Panc1 (cell line): ENCODE measurements at places on chromosomes 5 and 9.

GRCh38 chr5:1255081-1255561 is 29.9 kb downstream of the SLC6A18 start:
- no peak for DNase-seq

DNA sequence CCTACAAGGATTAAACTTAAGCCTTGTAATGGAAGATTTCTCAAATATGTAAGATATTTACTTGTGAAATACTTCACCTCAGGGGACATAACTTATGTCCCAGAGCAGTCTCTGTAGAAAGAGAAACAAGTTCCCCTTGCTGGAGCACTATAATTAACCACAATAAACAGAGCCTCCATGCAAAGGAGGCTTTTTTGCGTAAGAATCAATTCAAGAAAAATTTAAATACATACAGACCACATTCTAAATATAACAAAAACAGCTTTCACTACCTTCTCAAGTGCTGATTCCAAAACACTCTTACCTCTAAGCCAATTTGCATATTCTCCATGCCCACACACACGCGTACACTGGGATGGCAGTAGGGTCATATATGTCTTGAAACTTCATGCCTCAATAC is 30.7 kb upstream of the CCNB1 start:
- no peak for DNase-seq

- no peak for DNase-seq
Measured at GRCh38 chr5:4740156-4740555, 400.0 kb upstream of the ADAMTS16 start.

DNA sequence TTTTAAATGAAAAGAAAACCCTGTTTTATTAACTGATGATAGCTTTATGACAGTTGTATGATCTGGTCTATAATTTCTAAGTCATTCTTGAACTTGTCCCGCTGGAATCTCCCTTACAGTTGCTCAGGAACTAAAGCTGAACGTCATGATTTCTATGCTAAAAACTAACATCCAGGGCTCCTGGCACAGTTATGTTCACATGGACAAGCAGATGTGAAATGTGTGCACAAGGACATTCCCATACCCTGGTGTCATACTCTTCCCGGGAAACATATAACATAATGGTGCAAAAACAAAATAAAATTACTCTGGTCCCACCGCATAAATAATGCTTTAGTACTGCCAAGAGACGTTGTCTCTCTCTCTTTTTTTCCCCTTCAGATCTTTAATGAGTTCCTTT is 134.9 kb downstream of the PRDM6 start:
- DNase-seq, result no peak

- DNase-seq, result no peak
Measured at GRCh38 chr9:126515873-126516505, 97.7 kb upstream of the LMX1B start.

DNA sequence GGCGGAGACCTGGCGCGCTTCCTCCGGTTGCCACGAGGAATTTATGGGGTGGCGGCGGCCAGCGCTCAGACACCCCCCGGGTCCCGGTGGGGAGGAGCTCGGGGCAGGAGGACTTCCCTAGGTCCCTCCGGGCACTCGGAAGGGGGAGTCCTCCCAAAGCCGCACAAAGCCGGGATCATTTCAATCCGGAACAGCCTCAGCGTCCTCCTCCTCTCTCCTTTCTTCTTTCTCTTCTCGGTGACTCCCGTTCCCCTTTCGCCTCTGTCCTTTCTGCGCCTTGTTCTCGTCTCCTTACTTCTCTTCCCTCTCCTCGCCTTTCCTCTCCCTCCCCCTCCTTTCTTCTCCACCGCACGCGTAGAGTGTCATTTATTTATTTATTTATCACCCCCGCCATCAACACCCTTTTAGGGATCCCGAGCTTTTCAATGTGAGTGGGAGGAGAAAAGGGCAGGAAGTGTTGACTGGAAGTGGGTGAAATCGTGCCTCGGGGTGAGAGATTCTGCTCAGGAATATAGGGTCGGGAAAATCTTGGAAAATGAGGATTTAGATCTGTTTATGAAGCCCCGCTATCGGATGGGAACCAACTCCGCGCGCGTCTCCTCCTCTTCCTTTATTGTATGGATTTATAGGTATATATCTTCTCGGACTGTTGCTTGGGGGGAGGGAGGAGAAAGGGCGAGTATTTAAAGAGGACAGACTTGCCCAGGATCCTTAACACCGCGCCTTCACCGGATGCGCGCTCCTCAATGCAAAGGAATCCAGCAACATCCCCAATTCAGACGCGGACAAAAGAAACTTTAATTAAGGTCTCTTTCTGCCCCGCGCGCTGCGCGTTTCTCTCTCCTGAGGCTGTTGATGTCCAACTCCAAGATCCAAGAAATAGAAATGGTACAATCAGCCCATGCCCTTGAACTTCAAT is 2.0 kb upstream of the ZNF462 start:
- DNase-seq, result no peak

GRCh38 chr9:133078486-133078885 is 16.7 kb downstream of the CEL start:
- DNase-seq, result no peak

GRCh38 chr5:83741571-83741970 is 20.9 kb upstream of the HAPLN1 start:
- no peak for DNase-seq

DNA sequence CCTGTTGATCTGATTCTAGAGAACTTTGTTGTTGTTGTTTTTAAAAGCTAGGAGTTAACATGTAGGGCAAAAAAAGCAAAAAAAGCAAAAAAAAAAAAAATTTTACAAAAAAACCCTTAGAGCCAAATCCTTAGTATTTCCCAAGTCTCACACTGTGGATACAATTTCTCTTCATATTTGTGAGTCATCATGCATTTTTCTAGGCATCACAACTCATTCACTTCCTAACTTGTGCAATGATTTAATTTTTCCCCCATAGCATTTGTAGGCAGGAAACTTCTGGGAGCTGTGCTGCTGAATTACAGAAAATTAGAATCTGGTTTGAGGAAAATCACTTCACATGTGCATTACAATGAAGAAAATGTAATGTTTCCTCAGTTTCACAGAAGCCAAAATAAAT is 91.9 kb downstream of the MARCHF3 start:
- DNase-seq, result no peak

DNA sequence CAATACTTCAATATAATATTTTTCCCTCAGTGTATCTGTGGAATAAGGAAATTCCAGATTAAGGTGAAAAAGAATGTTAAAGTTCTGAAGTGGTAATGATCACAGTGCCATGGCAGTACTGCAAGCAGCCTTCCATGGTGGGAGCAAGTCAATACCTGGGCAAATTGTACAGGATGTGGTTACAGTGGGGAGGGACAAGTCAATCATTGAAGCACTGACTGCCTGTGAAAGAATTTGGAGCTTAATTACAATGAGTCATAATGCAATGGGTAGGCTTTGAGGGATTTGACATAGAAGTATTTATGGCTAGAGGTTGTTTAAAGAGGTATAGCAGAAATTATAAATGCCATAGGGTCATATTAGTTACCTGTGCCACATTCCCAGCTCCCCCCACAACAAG is 786.5 kb upstream of the ACO1 start:
- DNase-seq, result no peak

DNA sequence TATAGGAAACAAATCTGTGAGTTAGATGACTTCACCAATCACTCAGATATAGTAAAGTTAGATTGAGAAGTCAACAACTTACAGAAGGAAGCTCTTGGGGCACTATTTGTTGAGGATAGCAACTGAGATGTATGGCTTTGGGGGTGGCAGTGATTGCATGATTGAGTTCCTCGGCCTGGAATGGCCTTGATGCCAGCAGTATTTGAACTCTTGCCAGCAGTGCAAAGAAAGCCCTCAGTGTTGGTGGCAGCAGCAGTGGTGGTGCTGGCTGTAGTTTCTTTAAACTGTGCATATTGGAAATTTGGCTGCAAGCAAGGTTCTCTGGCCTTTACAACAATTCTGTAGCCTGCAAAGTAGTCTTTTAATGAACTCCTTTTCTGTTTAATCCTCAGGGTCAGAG is 41.4 kb upstream of the PJA2 start:
- no peak for DNase-seq

DNA sequence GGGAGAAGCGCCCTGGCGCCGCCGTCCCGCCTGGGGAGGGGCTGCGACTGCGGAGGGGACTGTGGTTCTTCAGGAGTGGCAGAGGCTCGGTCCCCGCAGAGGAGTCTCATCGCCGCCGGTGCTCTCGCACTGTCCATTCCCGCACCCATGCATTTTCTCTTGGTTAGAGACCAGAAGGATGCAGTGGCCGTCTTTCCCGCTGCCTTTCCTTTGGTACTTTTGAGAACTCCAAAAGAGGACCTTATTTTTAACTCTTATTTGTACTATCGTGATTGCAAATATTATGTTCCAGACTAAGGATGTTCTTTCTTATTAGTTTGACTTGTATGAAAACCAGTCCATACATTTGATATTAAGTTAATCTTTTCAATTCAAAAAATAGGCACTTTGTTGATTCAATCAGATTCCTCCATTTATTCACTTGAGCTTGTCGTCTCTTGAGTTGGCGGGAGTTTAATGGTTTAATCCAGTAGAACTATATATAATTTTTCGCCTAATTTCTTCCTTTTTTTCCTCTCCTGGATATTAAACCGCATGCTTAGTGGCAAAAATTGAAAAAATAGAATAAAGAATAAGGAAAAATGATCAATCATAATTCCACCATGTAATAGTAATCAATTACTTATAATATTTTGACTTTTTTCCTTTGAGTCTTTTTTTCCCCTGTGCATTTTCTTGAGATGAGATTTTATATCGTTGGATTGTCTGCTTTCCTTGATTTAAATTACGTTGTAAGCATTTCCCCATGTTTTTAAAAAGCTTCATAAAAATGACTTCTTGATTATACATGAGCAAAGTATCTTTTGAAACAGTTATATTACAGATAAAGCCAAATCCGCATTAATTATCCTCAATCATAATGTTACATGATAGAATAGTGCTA is 861 bp downstream of the ZFYVE16 start:
- DNase-seq, result no peak

DNA sequence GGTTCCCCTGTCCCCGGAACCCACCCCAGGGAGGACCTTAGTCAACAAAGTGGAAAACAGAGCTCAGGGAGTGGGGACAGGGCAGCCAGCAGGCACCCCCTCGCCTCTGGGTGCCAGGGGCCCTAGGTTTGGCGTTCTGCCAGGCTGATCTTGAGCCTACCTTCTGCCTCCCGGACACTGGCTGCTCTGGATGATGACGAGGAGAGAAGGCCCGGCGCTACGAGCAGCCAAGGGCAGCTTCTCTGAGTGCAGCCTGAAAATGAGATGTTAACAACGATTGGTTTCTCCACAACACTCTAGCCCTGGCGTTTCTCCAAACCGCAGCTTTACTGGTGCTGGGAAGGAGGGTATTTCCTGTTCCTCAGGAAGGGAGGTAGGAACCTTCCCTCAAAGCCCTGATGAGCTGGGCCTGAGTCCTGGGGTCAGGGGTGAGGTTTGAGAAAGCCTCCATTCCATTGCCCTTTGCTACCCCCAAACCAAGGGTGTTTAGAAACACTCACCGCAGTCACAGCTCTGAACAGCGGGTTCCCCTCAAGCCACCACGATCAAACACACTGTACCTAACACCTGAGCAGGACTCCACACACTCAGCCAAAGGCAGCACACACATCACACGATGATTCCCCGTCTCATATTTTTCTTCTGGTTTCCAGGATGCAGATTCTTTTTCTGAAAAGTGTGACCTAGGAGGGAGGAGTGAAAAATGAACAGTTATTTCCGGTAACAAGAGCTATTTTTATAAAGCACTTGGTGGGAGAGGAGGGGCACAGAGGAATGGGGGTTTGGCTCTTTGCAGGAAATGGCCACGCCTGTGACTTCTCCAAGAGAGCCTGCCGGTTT is at the start of gene STING1:
STING1 (minus strand) TSS at position 709 of the 840 bp plus-strand sequence. CDS start 1,054 bp downstream, outside the sequence.
- peak; percentile 38 for DNase-seq

DNA sequence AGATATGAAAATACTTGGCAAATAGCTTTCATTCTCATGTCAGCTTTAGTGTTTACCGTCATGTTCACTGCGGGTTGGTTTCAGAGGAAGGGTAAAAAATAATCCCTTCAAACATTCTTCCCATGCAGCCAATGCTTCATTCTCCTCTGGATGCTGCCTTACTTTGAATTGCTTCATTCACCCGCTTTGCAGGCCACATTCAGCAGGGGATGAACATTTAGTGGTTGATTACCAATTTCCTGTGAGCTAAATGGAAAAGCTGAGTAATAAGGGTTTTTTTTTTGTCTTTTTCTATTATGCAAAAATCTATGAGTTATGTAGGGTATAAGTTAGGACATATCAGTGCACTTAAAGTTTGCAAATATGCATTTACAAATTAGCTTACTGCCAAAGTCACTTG is 96.3 kb upstream of the MEF2C start:
- DNase-seq, result no peak

DNA sequence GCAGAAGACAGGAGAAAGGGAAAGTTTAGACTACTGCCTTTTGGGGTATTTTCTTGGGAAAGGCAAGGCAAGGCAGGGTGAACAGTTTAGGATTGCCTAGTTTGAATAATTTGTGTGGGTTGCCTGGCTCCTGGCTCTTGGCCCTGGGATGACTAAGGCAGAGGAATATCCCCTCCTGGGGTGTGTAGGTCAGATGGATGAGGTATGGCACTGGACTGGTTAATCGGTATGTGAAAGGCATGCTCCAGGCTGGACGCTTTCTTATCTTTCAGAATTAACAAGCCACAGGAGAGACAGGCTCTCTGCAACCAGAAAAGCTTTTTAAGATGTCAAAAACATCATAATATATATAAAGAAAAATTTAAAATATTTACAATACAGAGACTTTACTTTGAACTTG is 58.6 kb downstream of the STARD4 start:
- DNase-seq, result no peak

DNA sequence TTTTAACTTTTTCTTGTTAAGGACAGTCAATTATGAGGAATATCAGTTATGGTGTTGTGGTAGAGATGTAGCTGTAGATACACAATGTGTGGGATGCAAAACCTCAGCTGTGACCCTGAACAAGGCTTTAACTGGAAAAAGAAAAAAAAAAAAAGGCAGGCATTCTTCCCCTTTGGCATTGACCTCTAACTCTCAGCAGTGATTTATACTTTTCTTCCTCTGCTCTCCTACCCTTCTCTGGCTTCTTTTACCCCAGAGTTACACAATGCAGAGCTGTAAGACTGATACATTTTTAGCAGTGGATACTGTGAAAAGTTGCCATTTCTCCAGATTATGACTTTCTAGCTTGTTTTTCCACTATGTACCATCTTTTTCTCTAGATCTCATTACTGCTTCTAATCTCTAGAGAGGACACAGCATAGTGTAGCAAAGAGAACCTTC is 2.0 kb downstream of the CTNNAL1 start:
- DNase-seq, result no peak

DNA sequence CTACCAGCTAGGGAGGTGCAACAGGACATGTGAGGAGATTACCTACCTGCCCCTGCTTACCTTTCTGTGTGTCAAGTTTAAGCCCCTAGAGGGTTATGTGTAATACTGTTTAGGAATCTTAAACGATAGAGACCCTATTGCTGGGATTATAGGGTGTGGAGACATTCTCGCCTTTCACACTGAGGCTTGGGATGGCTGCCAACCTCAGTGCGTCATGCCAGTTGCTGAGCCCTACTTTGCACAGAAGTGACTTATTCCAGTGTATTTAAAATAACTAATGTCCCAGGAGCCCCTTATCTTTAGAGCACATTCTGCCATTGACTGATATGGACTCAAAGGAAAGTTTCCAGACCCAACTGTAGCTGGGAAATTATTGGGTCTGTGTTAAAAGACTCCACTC is 76.6 kb upstream of the XPA start:
- DNase-seq, result no peak
